ENCODE measurements at places on chromosomes 5 and 9.

DNA sequence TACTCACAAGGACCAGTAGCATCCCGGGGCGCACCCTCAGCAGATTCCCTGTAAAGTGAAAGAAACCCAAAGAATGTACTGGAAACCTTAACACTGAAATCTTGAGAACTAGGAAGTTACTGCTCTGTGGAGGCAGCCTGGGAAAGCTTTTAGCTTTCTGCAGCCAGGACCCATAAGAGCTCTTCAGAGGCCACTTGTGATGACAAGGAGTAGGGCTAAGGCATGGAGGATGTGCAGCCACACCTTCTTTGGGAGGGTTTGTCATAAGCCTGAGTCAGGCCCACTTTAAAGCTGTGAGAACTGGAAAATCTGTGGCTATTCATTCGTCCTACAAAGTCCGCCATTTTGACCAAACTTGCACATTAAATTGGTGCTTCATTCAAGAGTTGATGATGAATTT lies 291.1 kb upstream of the TLE4 start:
- no peak for DNase-seq

GRCh38 chr5:140142856-140143255 lies 17.1 kb downstream of the IGIP start:
- DNase-seq = no peak

GRCh38 chr5:180823940-180824629 lies 21.5 kb upstream of the MGAT1 start:
- DNase-seq = no peak

- no peak for DNase-seq
Observed at GRCh38 chr5:168859471-168859870, 280.3 kb upstream of the PANK3 start.

- no peak for DNase-seq
Observed at GRCh38 chr5:80963966-80964481, 3.9 kb downstream of the RASGRF2 start.

DNA sequence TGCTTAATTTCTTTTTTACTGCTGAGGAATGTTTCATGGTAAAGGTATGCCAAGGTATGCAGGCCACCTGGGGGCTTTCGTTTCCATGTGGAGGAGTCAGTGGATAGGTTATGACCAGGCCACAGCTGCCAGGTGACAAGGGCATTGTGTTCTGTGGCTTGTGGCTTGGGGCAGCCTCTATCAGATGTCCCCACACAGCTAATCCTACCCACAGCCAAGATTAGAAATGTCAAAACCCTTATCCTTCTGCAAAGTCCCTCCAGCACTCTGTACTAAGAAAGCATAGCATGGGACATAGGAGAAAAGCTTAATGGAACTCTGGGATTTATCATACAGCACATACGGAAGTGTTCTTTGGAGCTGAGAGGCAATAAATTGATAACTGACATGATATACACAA lies 171.2 kb upstream of the S1PR3 start:
- DNase-seq = no peak
